ENCODE measurements at places on chromosomes 1 and 21.

GRCh38 chr1:53390261-53390660, 62.4 kb upstream of the LRP8 start:
- DNase-seq, result no peak

GRCh38 chr1:18528616-18529015, 47.9 kb downstream of the KLHDC7A start:
- DNase-seq, result no peak

- DNase-seq, result no peak
Measured at GRCh38 chr1:78831731-78832360, 174.7 kb downstream of the ADGRL4 start.

DNA sequence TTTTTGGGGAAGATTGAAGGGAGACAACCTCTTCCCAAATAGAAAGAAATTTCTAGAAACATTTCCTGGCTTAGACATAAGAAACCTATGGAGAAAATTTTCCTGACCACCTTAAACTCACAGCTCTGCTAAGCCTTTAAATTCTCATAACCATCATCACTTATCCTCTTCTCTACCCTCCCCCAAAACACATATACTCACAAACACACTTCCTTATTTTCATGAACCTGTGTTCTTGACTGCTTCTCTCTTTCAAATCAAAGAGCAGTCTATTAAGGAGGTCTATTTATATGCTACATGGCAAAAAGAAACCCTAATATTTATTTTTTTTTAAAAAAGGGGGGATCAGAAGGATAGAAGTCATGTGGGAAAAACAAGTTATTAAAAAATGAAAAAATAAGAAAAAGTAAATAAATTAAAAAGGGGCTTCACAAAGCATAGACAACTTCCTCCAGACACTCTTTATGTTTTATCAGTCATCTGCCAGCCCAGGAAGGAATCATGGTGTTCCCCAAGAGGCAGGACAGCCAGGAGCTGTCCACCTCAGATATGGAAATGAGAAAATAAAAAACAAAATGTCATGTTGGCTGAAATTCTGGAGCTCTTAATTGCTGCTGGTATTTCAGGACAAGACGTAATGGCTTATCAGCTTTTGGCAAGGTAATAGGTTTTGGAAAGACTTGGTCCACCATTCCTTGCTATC, 12.8 kb upstream of the RGS2 start:
- no peak for DNase-seq

- DNase-seq, result no peak
Measured at GRCh38 chr1:66274634-66275033, 259.3 kb upstream of the SGIP1 start.

- no peak for DNase-seq
Measured at GRCh38 chr1:241747992-241748391, 95.9 kb downstream of the WDR64 start.

- DNase-seq, result no peak
Measured at GRCh38 chr1:93730621-93731020, 49.0 kb upstream of the BCAR3 start.

GRCh38 chr1:235286667-235287066, 41.3 kb downstream of the ARID4B start:
- no peak for DNase-seq

DNA sequence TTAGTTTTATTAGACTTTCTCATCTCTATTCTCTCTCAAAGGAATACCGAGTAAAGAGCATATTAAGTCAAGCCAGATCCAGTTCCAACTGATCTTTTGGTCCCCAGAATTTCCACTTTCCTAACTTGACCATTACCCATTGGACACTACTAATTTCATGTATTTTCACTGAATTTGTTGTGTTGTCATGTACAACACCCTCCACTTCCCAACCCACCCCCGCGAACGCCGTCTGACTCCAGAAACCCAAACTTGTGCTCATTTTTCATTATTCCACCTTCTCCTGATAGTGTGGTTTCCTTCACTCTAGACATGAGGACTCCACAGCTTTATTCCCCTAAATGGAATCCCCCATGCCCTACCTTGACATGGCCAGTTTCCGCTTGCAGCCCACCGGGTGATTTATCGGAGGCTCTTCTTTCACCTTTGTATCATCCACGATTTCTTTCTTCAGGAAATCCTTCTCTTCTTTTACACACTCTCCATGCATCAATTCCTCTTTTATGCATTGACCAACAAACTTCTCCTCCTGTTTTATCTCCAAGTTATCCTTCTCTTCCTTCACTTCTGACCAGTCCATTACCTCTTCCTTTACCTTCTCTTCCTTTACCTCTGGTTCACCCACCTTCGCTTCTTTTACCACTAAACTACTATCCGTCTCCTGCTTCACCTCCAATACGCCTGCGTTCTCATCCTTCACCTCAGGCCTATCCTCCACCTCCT, 805 bp downstream of the ZNHIT6 start:
- no peak for DNase-seq

DNA sequence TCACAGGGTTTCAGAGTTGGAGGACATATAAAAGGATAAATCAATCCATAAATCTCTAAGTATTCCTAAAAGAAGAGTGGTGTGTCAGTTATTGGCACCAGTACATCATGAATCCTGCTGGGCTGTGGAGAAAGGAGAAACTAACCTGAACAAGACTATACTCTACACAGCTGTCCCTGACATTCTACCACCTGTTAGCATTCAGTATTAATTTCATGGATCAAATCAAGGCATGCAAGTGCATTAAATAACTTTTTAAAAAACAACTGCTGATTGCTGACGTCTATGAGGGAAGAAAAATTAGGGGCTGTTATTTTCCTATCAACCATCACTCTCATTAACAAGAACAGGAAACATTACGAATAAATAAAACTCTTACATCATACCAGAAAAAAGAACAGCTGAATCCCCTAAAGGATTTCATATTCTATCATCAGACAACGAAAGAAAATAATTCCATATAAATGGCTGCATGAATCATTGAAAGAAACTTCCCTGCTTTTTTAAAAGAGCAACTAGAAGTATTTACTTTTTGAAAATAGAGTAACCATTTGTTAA, 121.7 kb downstream of the ATF6 start:
- DNase-seq, result no peak

DNA sequence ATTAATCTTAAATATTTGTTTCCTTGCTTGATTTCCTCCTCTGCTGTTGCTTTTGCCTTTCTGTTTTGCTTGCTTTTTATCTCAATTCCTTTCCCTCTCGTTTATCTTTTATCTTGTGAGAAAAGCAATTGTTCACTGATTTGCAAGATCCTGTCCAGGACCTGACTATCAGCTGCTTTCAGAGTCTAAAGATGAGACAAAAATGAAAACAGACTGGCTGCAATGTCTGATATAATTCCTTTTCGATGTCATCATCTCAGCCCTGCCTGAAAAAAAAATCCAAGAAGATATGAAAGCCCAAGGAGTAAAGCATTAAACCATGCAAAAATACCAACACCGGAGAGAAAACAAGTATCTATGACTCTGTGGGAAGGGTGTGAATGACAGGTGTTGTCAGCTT, 225.5 kb downstream of the PATJ start:
- DNase-seq, result no peak

DNA sequence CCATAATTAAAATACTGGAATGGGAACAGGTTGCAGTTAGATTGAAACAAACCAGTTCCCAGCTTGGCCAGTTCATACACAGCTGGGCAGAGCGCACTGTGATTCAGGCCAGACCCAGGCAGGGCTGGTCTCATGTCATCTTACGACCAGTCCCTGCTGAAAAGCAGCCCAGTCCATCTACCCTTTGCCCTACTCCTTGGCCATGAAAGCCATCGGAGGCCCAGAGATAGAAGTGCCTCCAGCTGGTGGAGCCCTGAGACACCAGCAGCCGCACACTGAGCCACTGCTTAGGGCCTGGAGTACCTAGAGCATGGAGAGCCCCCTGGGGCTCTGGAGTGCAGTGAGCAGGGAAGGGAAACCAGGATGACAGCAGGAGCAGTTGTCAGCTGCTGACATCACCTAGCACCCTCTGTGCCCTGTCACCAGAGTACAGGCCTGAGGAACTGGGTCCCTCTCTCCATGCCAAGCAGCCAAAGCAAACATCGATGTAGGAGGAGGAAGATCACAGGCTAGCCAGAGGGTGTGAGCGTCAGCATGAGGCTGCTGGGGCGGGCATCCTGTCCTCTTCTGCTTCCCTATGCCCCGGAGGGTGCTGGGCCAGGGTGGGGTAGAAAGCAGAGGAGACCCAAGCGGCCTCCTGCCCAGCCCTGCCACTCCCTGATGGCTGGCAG, 34.2 kb upstream of the TMEM125 start:
- DNase-seq, result no peak

DNA sequence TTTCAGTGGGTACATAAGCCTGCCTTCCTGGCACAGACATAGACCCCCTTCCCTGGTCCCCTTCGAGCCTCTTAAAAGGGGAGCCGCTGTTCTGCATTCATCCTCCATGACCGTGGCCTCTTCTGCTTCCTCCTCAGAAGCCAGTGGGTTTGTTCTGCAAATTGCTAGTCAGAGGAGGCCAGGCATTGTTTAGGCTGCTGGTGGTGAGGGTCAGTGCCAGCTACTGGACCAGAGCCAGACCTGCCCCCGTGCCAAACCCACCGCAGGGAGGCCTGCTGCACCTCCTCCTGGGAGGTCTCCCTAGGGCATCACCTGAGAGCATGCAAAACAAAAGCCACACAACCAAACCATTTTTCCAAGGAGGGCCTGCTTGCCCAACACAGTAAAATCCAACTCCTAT, 178.4 kb downstream of the MIS18A start:
- DNase-seq, result no peak

DNA sequence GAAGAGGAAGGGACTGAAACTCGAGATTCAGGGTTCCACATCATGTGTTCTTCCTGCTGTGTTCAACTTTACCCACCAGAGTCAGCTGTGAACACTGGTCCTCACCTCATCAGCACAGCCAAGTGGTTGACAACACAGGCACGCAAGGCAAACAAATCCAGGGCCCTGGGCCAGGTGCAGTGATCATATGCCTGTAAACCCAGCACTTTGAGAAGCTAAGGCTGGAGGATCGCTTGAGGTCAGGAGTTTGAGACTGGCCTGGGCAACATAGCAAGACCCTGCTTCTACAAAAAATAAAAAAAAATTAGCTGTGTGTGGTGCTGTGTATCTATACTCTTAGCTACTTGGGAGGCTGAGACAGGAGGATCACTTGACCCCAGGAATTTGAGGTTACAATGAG, 8.4 kb upstream of the XKR8 start:
- DNase-seq, result no peak

GRCh38 chr1:200895801-200896530, 1.3 kb downstream of the INAVA start:
- DNase-seq, result no peak

DNA sequence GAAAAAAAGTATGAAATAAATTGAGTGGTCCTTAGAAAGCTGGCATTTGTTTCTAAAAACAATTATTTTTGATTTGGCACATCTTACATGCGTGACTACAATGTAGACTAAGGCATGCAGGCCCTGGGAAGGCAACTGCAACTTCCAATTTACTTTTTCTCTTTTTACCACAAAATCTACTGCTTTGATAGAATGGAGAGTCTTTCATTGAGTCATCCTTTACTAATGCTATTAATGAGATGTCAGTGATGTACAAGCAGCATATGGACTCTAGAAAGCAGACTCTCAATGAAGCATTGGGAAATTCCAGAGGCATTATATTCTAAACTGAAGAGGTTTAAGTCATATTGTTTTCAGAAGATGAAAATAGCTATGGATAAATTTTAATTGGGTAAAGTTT, 29.6 kb upstream of the PRRX1 start:
- no peak for DNase-seq

- no peak for DNase-seq
Measured at GRCh38 chr1:208974717-208975116, 608.8 kb upstream of the CAMK1G start.

DNA sequence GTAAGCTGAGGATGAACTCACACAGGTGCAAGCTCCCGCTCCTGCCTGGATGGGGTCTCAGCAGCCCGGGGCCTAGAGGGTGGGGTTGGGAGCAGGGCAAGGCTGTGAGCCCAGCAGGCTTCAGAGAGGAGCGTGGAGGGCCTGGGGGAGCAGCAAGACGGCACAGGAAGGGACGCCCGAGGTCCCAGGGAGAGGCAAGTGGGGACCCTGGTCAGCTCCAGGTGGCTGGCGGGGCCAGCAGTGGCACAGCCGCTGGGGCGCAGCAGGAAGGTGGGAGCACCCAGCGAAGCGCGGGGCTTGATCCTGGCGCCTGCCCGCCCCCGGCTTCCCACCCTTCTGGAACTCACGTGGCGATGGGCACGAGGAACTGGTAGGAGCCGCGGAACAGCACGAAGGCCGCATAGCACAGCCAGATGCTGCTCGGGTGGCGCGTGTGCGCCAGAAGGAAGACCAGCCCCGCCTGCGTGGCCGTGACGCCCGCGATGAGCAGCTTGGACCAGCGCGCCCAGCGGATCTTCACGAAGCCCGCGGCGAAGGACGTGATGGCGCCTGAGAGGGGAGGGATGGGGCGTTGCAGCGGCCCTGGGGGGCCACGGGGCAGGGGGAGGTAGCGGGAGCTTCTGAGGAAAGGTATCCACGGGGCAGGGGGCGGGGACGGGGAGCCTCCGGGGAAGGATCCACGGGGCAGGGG, 11.7 kb downstream of the SLC19A1 start:
- no peak for DNase-seq

GRCh38 chr1:155909894-155910293, 1.3 kb downstream of the RIT1 start:
- no peak for DNase-seq

- DNase-seq, result no peak
Measured at GRCh38 chr1:201016211-201016651, 7.3 kb downstream of the KIF21B start.

- DNase-seq, result no peak
Measured at GRCh38 chr1:175563236-175563895, 180.0 kb downstream of the TNR start.

DNA sequence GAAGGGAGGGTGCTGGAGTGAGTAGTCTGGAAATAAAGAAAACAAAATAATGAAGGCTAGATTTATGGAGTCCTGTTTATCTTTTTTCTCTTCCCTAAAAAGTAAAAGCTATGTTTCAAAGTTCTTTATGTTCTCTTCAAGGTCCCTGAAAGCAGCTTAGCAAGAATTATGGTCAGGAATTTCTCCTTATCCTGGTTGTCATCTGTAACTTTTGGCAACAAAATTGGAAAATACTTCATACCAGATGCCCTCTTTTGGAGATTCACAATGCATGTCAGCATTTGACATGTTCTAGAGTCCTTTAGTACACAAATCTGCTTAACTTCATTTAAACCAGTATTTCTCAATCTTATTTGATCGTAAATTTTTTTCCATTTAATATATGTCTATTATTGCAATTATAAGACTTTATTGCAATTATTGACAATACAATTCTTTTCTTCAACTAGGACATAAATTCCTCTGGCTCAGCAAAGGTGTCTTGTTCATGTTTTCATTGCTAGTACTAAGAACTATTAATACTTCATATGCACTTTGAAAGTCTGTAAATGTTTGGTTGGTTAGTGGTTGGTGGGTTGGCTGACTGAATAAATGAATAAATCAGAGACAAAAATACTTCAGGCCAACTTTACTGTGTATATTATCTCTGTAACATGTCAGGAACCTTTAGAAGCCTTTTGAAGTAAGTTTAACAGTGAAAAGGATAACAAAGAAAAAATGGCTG, 101.5 kb downstream of the ATP1B1 start:
- DNase-seq, result no peak

GRCh38 chr1:166159656-166160055, 7.1 kb downstream of the FAM78B start:
- no peak for DNase-seq

- DNase-seq, result no peak
Measured at GRCh38 chr1:146031476-146031875, 9.9 kb upstream of the HJV start.
